ENCODE measurements at places on chromosomes 12 and 14.

DNA sequence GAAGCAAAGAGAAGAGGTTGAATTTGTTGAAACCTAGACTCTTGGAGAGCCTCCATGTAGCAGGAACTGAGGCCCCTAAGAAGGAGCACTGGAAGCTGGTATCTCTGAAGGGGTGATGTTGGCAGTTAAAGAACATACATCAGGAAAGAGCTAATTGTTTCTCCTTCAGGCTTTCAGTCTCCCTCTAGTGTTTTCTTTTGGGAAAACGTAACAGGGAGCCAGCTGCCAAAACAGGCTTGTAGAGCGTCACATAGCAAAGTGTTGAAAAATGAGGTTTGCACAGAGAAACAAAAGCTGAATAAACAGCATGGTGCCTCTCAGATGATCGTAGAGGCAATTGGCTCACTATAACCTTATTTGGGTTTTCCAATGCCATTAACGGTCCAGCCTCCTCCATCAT lies 46.9 kb upstream of the CAND1 start:
- no peak for DNase-seq

GRCh38 chr12:15726027-15726877 lies 62.9 kb downstream of the EPS8 start:
- DNase-seq, result no peak

- no peak for DNase-seq
Measured at GRCh38 chr12:25581067-25581466, 28.0 kb upstream of the LMNTD1 start.

DNA sequence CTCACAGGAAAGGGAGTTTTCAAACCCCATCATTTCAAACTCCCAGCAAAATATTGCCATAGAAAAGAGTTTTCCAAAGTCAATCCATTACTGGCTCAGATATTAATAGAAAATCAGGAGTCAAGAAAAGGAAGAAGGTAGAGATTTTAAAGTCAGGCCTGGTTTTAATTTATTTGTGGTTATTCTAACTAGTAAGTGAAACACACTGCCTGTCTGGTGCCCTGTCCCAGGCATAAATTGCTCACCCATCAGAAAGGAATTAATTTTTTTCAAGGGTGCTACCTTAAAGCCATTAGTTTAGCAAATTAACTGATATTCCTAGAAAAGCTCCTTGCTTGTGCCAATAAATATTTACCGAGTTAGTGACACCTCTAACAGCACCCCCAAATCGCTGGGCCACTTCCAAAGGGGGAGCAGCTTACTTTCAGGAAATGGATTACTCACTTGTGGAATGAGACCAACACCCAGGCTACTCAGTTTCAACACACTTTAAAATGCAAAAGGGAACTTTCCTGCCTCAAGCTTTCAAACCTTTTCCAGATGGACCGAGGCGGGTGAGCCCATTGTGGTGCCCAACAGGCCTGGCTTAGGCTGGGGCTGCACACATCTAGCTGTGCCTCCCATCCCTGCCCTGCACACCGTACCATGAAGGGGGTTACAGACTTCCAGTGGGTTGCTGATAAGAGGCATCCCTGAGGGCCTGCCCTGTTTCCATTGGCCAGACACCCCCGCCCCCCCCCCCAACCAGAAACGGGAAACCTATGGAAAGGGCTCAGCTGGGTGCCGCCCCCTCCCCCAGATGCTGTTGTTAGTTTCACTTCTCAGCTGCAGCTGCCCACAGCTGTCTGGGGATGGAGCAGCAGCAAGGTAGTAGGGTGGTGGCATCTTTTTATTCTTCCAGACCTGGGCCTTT lies 117.2 kb downstream of the SAMD4A start:
- DNase-seq, result no peak

DNA sequence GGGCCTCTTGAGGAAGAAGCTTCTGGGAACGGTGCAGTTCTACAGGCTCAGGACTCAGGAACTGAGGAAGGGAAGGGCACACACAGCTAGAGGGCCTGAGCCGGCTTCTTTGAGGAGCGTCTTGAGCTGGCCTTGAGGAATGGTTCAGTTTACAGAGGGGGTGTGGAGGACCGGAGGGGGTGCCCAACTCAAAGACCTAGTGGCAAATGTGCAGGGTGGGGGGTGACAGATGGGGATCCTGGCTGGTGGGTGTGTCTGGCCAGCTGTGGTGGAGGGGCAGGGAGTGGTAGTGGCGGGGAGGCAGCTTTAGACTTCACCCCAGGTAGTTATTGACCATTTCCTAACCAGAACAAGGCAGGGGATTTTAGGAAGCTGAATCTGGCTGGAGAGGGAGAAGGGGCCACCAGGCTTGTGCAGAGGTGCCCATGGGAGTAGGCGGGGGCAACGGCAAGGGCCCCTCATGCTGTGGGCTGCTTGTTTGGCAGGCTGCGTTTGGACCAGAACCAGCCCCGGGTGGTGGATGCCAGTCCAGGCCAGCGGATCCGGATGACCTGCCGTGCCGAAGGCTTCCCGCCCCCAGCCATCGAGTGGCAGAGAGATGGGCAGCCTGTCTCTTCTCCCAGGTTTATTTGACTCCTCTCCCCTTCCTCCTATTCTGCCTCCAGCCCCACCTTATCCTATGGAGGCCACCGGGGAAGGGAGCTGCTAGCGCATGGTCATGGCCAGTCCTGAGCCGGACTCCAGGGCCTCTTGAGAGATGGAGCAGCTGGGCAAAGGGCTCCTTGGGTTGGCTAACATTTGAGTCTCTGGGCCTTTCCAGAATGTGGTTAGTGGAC lies 27.8 kb downstream of the PAPLN start:
- DNase-seq, result no peak

GRCh38 chr12:31005256-31005943 lies 68.3 kb upstream of the DDX11 start:
- DNase-seq, result no peak

DNA sequence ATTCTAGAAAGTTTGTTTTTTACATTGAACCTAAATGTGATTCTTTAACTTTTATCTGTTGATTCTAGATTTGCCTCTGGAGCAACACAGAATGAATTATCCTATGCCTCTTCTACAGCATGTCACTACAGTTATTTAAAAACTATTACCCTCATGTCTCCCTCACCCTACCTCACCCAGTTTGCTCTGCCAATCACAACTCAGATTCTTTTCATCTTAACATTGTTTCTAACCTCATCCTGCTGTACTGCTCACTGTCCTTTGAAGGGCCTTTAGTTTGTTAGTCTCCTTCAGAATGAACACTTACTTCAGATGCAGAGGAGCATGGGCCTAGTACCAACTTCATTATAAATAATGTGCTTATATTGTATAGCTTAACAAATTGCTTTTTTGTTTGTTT lies 21.5 kb downstream of the YLPM1 start:
- no peak for DNase-seq

DNA sequence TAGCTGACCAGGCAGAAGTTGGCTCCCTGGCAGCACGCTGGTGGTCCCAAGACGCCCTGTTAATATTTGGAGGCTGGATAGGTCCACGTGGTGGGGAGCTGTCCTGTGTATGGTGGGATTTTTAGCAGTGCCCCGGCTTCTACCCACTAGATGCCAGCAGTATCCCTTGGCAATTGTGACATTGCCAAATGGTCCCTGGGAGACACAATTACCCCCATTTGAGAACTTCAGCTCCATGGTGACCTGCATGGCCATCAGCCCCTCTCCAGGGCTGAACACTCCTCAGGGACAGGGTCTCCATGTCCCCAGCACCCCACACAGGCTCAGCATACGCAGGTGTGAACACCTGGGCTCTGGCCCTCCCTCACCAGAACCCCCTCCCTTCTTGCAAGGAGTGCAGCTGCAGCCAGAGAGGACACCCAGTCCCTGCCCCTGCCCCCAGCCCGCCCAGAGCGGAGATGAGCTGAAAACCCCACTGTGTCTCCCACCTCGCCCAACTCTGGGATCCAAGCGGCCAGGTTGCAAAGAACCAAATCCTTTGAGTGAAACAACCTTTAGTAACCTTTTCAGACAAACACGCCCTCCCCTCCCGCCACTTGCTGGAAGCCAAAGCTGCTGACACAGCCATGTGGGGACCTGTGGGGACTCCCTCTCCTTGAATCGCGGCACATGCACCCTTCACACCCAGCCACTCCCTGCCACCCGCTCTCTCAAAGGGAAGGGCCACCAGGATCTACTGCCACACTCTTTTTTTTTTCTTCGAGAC lies 120.4 kb downstream of the CALM1 start:
- no peak for DNase-seq

GRCh38 chr14:74713395-74713735 lies 421 bp downstream of the FCF1 start:
- no peak for DNase-seq

DNA sequence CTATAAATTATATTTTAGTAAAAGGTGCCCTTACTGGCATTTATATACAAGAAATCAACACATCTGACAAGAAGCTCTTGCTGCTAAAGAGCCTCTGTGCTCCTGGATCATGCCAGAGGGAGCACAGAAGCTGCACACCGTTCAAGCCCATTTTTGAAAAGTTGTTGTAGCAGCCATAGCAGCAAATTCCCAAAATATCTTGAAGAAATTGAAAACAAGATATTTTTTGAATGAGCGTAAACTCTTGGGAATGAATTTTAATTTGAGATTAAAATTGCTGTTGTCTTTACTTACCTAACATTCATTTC lies 540 bp upstream of the CLEC2D start:
- DNase-seq, result no peak

DNA sequence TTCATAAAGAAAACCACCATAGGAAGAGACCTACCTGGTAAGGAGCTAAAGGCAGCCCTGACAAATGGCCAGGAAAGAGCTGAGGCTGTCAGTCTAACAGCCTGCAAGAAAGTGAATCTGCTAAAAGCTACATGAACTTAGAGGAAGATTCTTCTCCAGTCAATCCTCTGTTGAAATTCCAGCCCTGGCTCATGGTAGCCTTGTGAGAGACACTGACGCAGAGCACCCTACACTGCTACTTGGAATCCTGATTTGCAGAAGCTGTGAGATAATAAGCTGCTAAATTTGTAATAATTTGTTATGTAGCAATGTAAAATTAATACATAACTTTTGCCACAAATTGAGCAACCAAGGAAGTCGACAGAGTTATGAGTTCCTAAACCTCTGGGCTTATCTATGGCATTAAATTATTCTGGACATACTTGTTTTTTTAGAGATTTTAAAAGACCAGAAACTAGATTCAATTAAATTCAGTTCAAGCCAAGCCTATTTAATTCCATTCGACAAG lies 257.0 kb downstream of the ETNK1 start:
- no peak for DNase-seq

DNA sequence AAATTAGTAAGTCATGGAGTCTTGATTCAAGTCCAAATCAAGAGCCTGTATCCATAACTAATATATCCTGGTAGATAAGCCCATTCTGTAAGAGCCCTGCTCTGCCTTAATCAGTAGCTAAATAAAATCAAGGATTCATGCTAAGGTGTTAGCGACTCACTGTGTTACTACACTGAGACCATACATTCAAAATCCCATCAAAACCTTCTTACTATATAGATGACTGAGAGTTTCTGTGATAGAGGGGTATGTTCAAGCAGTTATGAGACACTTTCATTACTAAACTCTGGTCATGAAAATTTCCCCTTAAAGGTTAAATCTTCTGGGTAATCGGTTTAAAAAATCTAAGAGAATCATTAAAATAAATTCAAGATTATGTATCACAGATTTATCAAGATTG lies 78.5 kb downstream of the MDGA2 start:
- no peak for DNase-seq

GRCh38 chr14:97250931-97251330 lies 453.7 kb downstream of the VRK1 start:
- DNase-seq, result no peak

DNA sequence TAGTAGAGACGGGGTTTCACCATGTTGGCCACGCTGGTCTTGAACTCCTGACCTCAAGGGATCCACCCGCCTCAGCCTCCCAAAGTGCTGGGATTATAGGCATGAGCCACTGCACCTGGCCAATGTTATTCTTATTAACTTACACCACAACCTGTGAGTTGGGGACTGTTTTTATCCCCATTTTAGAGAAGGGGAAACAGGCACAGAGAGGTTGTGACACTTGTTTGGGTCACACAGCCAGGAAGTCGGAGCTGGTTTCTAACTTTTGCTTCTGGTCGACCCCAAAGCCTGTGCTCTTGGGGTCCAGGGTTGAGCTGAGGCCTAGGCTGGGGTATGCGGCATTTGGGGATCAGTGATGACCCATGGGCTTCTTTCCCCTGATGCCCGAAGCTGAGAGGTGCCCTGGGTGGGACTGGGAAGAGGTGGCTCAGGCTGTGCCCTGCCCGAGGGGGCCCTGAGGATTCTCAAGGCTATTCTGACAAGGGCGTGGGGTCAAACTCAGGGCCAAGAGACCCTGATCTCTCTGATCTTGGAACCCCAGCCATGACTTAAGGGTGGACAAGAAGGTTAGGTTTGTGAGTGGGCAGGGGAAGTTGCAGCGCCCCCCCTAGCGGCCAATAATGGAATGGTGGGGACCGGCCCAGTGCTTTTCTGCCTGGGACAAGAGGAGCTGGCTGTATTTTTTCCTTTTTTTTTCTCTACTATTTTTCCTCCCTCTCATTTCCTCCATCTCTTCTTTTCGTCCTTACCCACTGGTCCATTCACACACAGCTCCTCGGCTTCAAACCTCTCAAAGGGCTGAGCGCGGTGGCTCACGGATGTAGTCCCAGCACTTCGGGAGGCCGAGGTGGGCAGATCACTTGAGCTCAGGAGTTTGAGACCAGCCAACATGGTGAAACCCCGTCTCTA lies 3.0 kb downstream of the SDSL start:
- DNase-seq, result no peak

- no peak for DNase-seq
Measured at GRCh38 chr12:93657071-93657470, 20.1 kb upstream of the CRADD start.

DNA sequence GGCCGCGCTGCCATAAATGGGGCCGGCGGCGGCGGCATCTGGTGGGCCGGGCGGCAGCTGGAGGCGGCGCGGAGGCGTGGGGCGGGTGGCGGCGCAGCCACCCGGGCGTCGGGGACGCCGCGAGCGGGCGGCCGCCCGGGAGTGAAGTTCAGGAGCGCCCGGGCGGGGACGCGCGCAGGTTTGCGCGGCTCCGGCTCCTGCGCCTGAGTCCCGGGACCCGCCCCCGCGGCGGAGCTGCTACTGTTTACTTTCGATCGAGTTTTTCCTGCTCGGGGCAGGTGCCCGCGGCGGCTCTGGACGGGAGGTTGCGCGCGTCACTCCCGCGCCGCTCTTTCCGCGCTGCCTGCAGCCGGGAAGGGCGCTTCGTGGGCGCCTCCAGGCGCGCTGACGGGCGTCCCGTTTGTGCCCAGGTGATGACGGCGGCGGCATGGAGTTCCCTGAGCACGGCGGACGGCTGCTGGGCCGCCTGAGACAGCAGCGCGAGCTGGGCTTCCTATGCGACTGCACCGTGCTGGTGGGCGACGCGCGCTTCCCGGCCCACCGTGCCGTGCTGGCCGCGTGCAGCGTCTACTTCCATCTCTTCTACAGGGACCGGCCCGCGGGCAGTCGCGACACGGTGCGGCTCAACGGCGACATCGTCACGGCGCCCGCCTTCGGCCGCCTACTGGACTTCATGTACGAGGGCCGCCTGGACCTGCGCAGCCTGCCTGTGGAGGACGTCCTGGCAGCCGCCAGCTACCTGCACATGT lies at the start of gene ZBTB42:
Gene ZBTB42, plus strand, starts transcription at position 331 of the 749 bp plus-strand sequence. Its CDS starts 97 bp downstream, at position 428.
- no peak for DNase-seq
